ENCODE measurements at places on chromosomes 16 and 17. TPM values are rescaled to one million over a fixed set of nuclear protein-coding genes. Genes with fewer than 3 reads are reported as not detected.

The KIF18B gene
- 0.22 TPM for total RNA-seq

The MILR1 gene
- 0.51 TPM for total RNA-seq

The GNAO1 gene
- total RNA-seq, result 3.4 TPM

The RAB40C gene
- 23.8 TPM for total RNA-seq

The CPD gene
- total RNA-seq, result 33.1 TPM

The LGALS9B gene
- total RNA-seq, result not detected

The BAHCC1 gene
- total RNA-seq, result 8.0 TPM

The HSD17B1 gene
- total RNA-seq, result 1.1 TPM

The FADS6 gene
- not detected for total RNA-seq

The RNF227 gene
- 2.8 TPM for total RNA-seq

The SDR42E2 gene
- not detected for total RNA-seq

The CDH16 gene
- total RNA-seq, result not detected

The RGS9 gene
- total RNA-seq, result 3.7 TPM

The WSB1 gene
- 57.3 TPM for total RNA-seq

The ERN2 gene
- 0.20 TPM for total RNA-seq

The TBC1D3C gene
- not detected for total RNA-seq

The CACNG5 gene
- not detected for total RNA-seq

The PYDC1 gene
- not detected for total RNA-seq

The KRTAP4-1 gene
- not detected for total RNA-seq

The UBALD2 gene
- total RNA-seq, result 24.6 TPM
